Effector memory CD8-positive, alpha-beta T cell (primary cell): ENCODE measurements at places on chromosomes 13 and 19.

GRCh38 chr19:33720691-33721682 is 75.7 kb upstream of the KCTD15 start:
- H3K27ac ChIP-seq, result no peak overlapping the region
- H3K36me3 ChIP-seq, result no peaks in the 10 kb centered on the region
- DNase-seq, result no peak
- no peak overlapping the region for H3K4me3 ChIP-seq

DNA sequence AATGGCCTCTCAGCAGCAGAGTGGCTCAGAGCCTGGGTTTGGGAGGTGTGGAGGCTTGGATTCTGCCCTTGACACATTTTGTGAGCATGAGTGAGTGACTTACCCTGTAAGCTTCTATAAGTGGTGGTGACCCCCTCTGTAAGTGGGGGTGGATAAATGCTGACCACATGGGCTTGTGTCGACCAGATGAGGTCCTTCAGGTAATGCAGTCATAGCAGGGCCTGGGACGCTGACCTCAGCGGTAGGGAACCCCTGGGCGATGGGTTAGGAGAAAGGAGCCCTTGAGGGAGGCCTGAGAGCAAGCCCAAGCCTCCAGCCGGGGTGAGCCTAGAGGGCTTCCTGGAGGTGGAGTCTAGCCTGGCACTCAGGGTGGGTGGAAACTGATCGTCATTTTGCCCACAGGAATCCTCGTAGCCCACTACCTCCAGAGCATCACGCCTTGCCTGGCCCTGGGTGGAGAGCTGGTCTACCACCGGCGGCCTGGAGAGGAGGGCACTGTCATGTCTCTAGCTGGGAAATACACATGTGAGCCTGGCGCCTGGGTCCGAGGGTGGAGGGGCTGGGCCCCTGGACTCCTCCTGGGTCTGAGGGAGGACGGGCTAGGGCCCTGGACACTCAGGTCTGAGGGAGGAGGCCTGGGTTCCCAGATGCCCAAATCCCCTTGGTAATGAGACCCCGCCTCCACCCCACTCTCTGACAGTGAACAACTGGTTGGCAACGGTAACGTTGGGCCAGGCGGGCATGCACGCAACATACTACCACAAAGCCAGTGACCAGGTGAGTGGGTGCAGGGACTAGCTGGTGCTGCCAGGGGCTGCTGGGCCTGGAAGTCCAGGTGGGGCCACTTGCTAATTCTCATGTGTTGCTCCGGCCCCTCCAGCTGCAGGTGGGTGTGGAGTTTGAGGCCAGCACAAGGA is 5.0 kb upstream of the APOE start:
- H3K4me3 ChIP-seq, result no peak overlapping the region
- peaks cover 4% of the 10 kb centered on the region for H3K4me1 ChIP-seq
- H3K27me3 ChIP-seq, result no peaks in the 10 kb centered on the region
- no peak overlapping the region for H3K27ac ChIP-seq
- peaks cover 38% of the 10 kb centered on the region for H3K36me3 ChIP-seq

GRCh38 chr19:41701401-41702075 is 6.9 kb upstream of the CEACAM5 start:
- no peak overlapping the region for H3K27ac ChIP-seq
- no peak for DNase-seq
- H3K27me3 ChIP-seq, result peaks cover 90% of the 10 kb centered on the region
- no peaks in the 10 kb centered on the region for H3K36me3 ChIP-seq
- H3K4me1 ChIP-seq, result peaks cover 5% of the 10 kb centered on the region

DNA sequence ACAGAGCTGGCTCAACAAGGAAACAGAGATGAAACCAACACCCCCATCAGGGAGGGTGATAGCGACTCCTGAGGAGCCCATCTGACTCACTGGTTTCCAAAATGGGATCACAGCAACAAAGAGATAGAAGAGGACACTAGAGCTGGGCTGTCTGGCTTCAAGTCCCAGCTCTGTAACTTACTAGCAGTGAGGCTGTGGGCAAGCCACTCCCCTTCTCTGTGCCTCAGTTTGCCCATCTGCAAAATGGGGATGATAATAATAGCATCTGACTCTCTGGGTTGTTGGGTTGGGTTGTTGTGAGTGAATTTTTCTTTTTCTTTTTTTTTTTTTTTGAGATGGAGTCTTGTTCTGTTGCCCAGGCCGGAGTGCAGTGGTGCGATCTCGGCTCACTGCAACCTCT is 14.3 kb downstream of the IGSF23 start:
- H3K36me3 ChIP-seq, result no peaks in the 10 kb centered on the region
- no peak for DNase-seq
- no peaks in the 10 kb centered on the region for H3K4me1 ChIP-seq

- no peak overlapping the region for H3K4me3 ChIP-seq
- H3K27me3 ChIP-seq, result no peaks in the 10 kb centered on the region
- H3K36me3 ChIP-seq, result no peaks in the 10 kb centered on the region
- H3K4me1 ChIP-seq, result no peaks in the 10 kb centered on the region
- no peak overlapping the region for H3K27ac ChIP-seq
Measured at GRCh38 chr13:59024434-59024833, 1139.3 kb downstream of the DIAPH3 start.

DNA sequence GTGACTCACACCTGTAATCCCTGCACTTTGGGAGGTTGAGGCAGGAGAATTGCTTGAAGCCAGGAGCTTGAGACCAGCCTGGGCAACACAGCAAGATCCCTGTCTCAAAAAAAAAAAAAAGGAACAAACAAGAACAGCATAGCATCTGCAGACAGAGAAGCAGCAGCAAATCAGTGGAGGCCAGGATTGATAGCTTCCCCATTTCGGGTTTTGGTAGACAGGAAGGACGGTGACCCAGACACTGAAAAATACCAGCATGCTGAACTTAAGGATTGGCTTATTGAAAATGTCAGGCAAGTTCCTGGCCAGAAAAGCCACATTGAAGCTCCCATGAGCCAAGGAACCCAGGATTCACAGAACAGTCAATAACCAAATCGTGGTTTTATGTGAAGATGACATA is 3.0 kb downstream of the ZNF490 start:
- DNase-seq, result no peak
- no peak overlapping the region for H3K4me3 ChIP-seq
- H3K27me3 ChIP-seq, result no peaks in the 10 kb centered on the region
- H3K36me3 ChIP-seq, result peaks cover 19% of the 10 kb centered on the region
- peaks cover 12% of the 10 kb centered on the region for H3K4me1 ChIP-seq
- H3K27ac ChIP-seq, result no peak overlapping the region

GRCh38 chr13:75480671-75481175 is 1.2 kb downstream of the TBC1D4 start:
- peaks cover 72% of the 10 kb centered on the region for H3K27me3 ChIP-seq
- DNase-seq, result no peak
- H3K4me1 ChIP-seq, result peaks cover 11% of the 10 kb centered on the region
- peak overlapping the region; percentile 95 for H3K4me3 ChIP-seq
- H3K27ac ChIP-seq, result no peak overlapping the region

- H3K4me1 ChIP-seq, result peaks cover 3% of the 10 kb centered on the region
- no peak overlapping the region for H3K27ac ChIP-seq
- H3K4me3 ChIP-seq, result peak overlapping the region; percentile 3
- DNase-seq, result no peak
- H3K36me3 ChIP-seq, result peaks cover 5% of the 10 kb centered on the region
- peaks cover 78% of the 10 kb centered on the region for H3K27me3 ChIP-seq
Measured at GRCh38 chr13:78586706-78587105, 16.6 kb downstream of the POU4F1 start.

DNA sequence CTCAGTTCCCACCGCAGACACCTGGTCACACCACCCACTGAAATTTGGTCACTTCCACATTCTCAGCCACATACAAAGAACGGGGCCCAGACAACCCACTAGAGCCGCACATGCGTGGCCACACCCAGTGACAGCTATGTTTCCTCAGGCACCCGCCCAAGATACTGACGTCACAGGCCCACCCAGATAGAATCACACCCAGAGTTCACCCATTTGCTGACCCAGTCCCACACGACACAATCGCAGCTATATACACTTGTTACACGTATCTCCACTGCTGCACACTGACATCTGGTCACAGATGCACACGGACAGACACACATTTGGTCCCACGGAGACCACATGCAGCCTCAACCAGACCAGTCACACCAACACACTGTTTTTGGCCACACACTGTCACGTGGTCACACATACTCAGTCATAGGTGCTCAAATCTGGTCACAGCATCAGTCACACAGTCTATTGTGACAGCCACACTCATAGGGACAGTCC is 2.9 kb downstream of the NUMBL start:
- H3K36me3 ChIP-seq, result peaks cover 7% of the 10 kb centered on the region
- no peak overlapping the region for H3K27ac ChIP-seq
- peak; percentile 32 for DNase-seq
- no peak overlapping the region for H3K4me3 ChIP-seq
- H3K27me3 ChIP-seq, result no peaks in the 10 kb centered on the region

DNA sequence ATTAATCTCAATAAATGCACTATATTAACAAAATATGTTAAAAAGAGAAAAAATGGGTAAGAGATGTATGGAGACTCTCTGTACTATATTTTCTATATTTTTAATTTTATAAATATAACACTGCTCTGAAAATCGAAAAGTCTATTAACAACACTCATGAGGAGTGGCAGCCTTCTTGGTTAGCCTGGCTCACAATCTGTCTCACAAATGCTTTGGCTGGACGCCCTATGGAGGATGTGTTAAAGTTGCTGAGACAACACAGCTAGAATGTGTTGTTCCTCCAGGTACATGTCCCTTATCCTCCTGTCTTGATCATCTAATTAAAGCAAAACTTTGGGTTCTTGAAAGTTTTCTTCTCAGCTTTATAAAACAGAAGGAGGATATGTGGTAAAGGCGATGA is 396.6 kb upstream of the PCDH20 start:
- H3K4me3 ChIP-seq, result no peak overlapping the region
- H3K4me1 ChIP-seq, result no peaks in the 10 kb centered on the region
- no peak overlapping the region for H3K27ac ChIP-seq
- no peak for DNase-seq
- no peaks in the 10 kb centered on the region for H3K27me3 ChIP-seq

DNA sequence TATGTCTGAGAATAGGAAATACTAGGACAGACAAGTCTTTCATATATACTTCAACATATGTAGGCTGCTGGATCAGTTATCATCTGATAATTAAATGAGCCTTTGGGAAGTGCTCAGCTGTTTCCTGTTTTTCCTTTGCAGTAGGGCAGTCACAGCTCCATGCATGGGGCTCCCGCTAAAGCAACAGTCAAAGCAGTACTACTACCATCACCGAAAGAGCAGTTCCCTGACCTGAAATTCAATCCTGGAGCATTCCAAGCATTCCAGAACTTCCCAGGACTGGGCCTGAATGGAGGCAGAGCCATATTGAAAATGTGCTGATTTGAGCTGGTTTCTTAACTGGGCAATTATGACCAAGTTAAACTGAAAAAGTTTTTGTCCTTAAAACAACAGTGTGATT is 20.5 kb downstream of the MICU2 start:
- H3K4me3 ChIP-seq, result no peak overlapping the region
- no peaks in the 10 kb centered on the region for H3K27me3 ChIP-seq
- no peak for DNase-seq
- H3K36me3 ChIP-seq, result peaks cover 5% of the 10 kb centered on the region

DNA sequence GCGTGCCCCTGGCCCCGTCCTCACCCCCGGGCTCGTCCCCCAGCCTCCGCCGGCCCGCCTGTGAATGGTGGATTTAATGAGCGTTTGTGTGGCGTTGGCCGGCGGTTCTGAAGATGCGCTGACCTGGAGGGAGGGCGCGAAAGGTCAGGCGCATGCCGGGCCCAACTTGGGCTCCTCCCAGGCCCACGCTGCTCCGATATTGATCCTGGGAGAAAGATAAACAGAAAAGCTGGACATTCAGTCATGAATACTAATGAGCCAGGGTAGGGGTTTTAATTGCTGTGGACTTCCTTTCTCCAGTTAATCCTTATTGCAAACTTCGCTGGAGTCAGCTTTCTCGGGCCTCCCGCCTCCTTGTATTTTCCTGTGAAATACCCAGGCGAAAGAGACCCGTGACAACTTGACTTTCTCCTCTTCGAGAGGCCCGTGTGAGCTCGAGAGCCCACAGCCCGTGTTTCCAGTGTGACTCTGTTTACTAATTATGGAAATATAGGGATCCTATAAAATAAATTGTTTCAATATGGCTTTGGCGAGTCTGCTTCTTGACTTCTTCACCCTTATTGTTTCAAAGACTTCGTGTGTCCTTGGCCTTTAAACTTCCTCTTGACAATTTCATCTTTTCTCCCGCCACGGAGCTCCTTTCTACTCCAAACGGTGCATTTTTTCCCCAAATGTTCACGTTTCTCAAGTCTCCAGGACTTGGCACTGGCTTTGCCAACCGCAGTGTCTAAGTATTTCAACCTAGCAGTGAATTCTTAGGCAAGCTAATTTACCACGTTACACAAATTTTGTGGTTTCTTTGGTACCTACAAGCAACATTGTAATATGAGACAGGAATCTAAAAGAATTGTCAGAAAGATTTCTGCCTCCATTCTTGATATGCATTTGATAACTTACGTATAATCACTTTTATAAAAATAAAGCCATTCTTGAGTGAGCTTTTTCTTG is 10.5 kb downstream of the ZIC2 start:
- DNase-seq, result no peak
- peak overlapping the region; percentile 12 for H3K4me3 ChIP-seq
- peaks cover 100% of the 10 kb centered on the region for H3K27me3 ChIP-seq
- H3K4me1 ChIP-seq, result peaks cover 14% of the 10 kb centered on the region
- H3K36me3 ChIP-seq, result peaks cover 36% of the 10 kb centered on the region

GRCh38 chr19:5268801-5269200 is 71.8 kb downstream of the PTPRS start:
- no peak for DNase-seq
- H3K36me3 ChIP-seq, result no peaks in the 10 kb centered on the region
- H3K4me3 ChIP-seq, result no peak overlapping the region
